ENCODE measurements at places on chromosomes 12 and 14.

DNA sequence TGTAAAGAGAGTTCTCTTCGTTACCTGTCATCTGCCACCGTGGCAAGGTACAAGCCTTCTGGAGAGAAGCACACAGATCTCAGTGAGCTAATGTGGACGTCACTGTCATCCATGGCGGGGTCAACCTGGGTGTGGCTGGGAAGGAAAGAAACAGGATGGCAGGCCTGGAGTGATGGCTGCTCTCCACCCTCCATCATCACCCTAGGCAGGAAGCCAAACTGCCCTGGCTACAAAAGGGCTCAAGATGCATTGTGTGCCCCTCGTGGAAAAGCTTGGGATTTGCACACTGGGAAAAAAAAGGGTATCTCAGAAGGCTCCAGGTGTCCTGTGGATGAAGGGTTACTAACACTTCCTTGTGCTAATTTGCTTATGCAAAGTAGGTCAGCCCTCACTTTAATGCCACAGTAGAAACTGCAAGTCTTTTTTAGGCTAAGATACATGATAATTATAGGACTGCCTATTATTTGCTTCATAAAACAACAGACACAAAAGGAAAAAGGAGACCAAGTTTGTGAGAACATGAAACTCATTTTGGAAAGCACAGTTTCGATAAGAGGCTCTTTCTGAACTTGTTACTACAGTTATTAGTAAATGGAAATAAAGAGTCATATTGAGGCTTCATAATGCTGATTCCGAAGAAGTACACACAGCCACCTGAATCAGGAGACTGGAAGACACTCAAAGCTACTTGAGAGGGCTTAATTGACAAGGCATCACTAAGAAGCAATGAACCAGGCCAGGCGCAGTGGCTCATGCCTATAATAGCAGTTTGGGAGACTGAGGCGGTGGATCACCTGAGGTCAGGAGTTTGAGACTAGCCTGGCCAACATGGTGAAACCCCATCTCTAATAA is 18.9 kb downstream of the RFC5 start:
- no peaks in the 10 kb centered on the region for H3K4me1 ChIP-seq
- no peak overlapping the region for H3K27ac ChIP-seq
- H3K27me3 ChIP-seq: no peaks in the 10 kb centered on the region
- DNase-seq: no peak
- peaks cover 100% of the 10 kb centered on the region for H3K36me3 ChIP-seq

DNA sequence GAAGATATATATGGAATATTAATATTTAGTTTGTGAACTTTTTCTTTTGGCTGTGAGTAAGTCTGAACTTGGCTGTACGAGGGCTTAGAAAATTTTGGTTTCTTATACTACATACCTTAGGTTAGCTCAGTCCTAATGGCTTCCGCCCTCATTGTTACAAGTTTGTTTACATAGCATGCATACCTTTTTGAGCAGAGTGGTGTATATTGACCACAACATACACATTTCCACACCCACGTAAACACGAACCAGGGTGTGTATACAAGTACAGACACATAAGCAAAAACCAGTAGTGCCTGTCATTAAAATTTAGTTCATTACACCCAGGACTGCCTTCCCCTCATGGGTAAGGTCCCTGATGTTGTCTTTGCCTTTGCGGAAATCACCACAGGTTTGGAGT is 230.2 kb upstream of the RGS6 start:
- peaks cover 6% of the 10 kb centered on the region for H3K36me3 ChIP-seq
- no peaks in the 10 kb centered on the region for H3K4me1 ChIP-seq
- H3K27ac ChIP-seq: no peak overlapping the region
- H3K4me3 ChIP-seq: no peak overlapping the region

DNA sequence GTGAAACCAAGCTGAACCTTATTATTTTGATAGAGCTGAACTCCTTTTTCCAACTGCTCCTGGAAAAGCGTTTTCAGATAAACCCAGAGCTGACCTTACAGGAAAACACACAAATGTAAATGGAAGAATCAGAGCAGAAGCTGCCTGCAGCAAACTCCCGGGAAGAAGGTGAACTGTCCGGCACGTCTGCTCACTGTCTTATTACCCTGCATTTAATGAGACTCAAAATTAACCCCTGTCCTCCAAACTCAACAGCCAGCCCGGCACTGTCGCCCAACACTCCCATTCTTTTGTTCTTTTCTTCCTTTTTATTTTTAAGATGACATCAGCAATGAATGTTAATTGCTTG is 1046.9 kb upstream of the FLRT2 start:
- no peaks in the 10 kb centered on the region for H3K27me3 ChIP-seq
- no peak overlapping the region for H3K27ac ChIP-seq
- no peak overlapping the region for H3K4me3 ChIP-seq
- DNase-seq: no peak
- no peaks in the 10 kb centered on the region for H3K36me3 ChIP-seq

DNA sequence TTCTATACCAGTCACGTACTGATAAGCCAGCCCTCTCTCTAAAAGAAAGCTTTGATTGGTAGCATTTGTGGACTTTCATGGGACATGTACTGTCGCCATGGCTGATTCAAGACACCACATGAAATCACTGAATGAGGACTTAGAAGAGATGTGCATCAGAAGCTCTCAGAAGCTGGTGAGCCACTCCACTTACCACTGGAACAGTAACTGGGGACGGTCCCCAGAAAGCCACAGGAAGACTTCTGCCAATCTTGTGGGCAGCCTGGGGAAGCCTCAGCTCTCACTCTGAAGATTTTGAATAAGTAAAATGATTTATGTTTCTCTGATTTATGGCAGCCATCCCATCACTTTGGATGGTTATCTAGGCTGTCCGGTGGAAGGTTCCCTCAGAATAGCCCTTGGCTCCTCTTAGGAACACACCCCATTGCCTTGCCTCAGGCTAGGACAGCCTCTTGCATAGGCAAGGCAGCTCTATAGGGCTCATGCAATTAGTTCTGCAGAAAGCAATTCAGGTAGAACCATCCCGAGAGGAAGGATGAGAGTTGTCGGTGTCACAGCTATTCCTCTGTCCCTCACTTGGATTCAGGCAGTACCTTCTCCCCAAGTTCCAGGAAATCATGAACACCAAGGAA is 9.8 kb downstream of the DHRS1 start:
- no peak for DNase-seq
- peaks cover 38% of the 10 kb centered on the region for H3K36me3 ChIP-seq
- H3K27ac ChIP-seq: no peak overlapping the region
- no peak overlapping the region for H3K4me3 ChIP-seq
- H3K27me3 ChIP-seq: no peaks in the 10 kb centered on the region

DNA sequence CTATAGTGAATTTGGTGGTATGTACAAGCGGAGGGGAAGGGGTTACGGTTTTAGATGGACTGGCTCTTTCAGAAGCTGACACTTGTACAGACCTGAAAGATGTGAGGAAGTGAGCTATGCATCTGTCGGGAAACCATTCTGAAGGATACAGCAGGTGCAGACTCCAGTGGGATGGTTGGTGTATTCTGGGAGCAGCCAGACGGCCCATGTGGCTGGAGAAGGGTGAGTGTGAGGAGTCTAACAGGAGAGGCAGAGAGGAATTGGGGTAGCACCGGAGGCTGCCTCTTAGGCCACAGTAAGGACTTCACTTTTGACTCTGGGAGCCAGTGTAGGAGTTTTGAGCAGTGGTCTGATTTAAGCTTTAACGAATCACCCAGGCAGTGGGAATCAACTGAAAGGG is 90.7 kb downstream of the APAF1 start:
- no peak overlapping the region for H3K27ac ChIP-seq
- no peaks in the 10 kb centered on the region for H3K4me1 ChIP-seq
- H3K4me3 ChIP-seq: no peak overlapping the region
- H3K36me3 ChIP-seq: peaks cover 42% of the 10 kb centered on the region
- DNase-seq: no peak
- H3K27me3 ChIP-seq: no peaks in the 10 kb centered on the region

DNA sequence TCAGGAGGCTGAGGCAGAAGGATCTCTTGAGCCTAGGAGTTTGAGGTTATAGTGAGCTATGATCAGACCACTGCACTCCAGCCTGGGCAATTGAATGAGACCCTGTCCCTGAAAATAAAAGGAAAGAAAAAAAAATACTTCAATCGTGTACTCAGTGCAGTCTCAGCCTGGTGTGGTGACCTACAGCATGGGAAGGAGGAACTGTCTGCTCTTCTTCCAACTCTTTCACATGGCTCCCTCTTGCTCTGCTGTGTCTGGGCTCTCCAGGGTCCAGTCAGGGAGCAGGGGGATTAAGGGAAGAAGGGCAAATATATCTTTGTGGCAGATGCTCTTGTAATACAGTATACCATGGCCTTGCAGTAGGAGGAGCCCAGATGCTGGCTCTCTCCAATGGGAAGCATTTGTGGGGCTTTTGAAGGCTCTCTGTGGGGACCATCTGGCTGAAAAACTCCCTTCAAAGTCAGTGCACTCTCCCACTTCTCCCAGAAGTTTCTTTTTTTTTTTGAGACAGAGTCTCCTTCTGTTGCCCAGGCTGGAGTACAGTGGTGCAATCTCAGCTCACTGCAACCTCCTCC is 76.6 kb upstream of the TMPO start:
- peaks cover 4% of the 10 kb centered on the region for H3K36me3 ChIP-seq
- no peak for DNase-seq
- peaks cover 10% of the 10 kb centered on the region for H3K4me1 ChIP-seq
- no peak overlapping the region for H3K27ac ChIP-seq
- H3K27me3 ChIP-seq: no peaks in the 10 kb centered on the region
- H3K4me3 ChIP-seq: no peak overlapping the region

GRCh38 chr12:91774434-91774921 is 371.2 kb downstream of the BTG1 start:
- H3K4me3 ChIP-seq: peak overlapping the region; percentile 16
- no peaks in the 10 kb centered on the region for H3K36me3 ChIP-seq
- no peaks in the 10 kb centered on the region for H3K4me1 ChIP-seq
- H3K27ac ChIP-seq: no peak overlapping the region

DNA sequence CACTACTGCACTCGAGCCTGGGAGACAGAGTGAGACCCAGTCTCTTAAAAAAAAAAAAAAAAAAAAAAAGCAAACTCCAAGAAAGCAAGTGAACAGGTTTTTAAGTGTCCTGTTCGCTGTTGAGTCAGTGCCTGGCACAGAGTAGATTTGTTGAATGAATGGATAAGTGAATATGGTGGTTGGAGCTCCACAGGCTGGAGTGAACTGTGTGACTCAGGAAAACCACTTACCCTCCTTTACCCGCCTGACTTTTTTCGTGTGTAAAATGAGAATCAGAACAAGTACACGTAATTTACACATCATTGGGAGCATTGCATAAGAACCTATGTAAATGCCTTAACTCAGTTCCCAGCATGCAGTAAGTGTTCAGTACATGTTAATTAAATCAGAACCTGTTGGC is 24.0 kb upstream of the ESRRB start:
- peaks cover 6% of the 10 kb centered on the region for H3K4me1 ChIP-seq
- H3K27me3 ChIP-seq: peaks cover 20% of the 10 kb centered on the region
- H3K27ac ChIP-seq: no peak overlapping the region

DNA sequence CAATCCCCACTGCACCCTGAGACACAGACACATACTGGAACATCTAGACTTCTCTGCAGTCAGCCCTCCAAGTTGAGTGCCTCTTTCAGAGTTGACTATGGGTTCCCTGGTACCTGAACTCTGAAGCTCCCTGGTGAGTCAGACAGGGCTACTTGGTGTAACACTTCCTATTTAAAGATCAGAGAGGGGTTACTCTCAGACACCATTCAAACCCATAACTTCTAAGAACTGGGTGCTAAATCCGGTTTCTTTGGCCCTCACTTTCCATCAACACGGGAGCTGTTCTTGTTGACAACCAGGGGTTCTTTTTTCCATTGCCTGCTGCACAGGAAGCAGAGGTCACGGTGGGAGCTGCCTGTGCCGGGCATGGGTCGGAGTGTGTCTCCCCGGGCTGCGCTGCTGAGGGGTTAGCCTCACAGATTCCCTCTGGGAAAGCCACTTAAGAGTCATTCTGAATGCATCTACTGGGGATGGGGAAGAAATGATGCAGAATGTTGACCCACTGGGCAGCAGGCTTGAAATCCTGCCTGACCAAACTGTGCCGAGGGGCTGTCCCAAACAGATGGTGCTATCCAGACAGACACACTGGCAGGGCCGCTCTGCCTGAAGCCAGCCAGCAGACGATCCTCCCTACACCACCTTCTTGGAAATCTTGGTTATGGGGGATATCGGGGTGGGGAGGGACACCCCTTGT is 74.1 kb downstream of the PITPNM2 start:
- no peaks in the 10 kb centered on the region for H3K27me3 ChIP-seq
- no peak overlapping the region for H3K27ac ChIP-seq
- no peak for DNase-seq
- peaks cover 9% of the 10 kb centered on the region for H3K4me1 ChIP-seq
- H3K4me3 ChIP-seq: no peak overlapping the region

DNA sequence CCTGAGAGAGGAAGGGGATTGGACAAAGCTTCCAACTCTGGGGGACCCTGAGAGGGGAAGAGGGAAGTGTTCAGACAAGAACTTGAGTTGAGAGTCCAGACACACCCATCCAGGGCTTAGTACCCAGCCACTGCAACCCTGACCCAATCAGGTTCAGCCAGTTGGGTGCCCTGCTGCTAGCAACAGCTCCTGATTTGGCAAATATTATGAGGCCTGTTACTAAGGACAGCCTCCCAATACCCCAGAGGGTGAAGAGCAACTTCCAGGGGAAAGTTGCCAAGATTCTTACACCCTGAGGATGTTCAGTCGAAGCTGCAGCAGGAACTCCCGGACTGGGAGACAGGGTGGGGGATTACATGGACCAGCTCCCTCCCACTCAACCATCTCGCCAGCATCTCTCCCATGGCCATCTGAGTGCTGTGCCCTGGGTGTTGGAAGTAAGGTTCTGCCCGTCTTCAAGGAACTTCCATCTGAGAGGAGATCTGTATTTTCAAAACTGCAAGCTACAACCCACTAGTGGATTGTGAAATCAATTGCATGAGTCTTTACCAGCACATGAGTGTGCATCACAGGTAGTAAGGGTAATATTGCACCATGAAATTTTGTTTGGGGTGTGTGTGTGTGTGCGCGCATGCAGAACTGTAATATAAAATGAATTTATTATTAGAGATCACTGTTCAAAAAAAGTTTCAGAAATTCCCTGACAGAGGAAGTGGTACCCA is 11.5 kb upstream of the KRT78 start:
- H3K27ac ChIP-seq: no peak overlapping the region
- H3K4me1 ChIP-seq: no peaks in the 10 kb centered on the region
- H3K36me3 ChIP-seq: no peaks in the 10 kb centered on the region
- no peaks in the 10 kb centered on the region for H3K27me3 ChIP-seq

DNA sequence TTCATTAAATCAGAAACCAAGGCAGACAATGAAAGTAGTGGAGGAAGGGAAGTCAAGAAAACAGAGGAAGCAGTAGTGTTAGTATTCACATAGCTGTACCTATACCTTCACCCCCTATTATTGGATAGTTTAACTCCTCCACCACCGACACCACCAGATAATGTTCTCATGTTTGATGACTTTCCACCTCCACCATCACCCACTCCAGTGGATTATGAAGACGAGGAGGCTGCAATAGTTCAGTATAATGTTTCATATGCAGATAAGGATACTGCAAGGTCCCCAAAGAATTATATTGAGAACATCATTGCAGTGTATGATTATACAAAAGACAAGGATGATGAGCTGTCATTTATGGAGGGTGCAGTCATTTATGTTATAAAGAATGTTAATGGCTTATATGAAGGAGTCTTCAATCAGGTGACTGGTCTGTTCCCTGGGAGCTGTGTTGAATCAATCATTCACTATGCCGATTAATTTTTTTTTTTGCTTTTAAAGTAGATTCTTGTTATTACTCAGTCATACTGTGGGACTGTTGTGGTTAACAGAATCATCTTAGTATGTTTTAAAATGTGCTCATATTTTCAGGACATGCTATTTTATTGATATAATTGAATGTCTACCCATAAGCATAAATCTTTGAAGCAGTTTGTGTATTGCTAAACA is 32.2 kb upstream of the KTN1 start:
- H3K4me1 ChIP-seq: peaks cover 4% of the 10 kb centered on the region
- no peaks in the 10 kb centered on the region for H3K36me3 ChIP-seq
- H3K4me3 ChIP-seq: no peak overlapping the region
